ENCODE measurements at places on chromosomes 13 and 19.

GRCh38 chr13:33349986-33350826 lies 64.7 kb upstream of the STARD13 start:
- DNase-seq, result no peak

DNA sequence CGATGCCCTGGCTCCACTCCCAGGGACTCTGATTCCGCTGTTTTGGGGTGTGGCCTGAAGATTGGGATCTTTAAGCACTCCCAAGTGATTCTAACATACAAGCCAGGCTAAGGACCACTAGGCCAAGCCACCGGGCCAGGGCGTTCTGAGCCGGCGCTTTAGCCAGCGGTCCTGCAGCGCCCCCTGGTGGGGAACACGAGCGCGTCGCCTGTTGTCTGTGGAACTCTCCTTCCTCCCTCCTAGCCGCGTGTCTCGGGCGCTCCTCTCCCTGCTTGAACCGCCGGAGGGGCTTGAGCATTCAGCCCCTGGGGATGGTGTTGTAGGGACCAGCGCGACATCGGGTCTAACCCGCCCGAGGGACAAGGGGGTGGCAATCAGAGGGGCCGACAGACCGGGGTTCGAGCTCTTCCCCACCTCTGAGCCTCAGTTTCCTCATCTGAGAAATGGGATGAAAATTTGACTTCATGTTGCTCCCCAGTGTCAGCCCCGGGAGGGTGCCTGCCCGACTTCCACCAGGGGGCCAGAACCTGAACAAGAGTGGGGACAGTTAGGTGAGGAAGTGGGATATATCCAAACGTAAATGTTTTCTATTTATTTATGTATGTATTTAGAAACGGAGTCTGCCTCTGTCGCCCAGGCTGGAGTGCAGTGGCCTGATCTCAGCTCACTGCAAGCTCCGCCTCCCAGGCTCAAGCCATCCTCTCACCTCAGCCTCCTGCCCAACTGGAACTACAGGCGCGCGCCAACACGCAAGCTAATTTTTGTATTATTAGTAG lies 18.0 kb upstream of the PNMA8B start:
- peak; percentile 84 for DNase-seq

DNA sequence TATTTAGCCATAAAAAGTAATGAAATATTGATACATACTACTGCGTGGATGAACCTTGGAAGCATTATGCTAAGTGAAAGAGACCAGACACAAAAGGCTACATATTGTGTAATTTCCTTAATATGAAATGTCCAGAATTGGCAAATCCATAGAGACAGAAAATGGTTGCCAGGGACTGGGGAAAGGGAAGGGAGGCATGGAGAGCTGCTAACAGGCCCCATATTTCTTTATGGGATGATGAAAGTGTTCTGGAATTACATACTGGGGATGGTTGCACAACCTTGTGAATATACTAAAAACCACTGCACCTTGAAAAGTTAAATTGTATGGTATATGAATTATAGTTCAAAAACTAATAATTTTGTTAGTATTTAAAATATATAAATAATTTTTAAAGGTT lies 3.6 kb downstream of the IFT88 start:
- no peak for DNase-seq

DNA sequence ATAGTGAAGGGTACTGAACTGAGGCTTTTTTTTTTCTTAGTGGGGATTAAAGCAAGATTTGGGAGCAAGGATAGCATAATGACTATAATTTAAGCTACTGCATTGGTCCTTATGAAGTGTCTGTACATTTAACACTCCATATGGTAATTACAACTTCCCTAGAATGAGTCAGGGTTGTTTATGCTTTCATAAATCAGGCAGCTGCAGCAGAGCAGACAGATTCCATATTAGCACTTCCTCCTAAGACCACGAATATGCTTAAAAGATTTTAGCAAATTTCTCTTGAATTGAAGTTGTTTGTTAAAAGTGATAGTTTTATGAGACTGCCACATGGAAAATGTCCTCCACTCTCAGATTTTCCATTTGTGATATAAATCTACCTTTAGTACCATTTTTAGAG lies 401.1 kb upstream of the SPRY2 start:
- no peak for DNase-seq

DNA sequence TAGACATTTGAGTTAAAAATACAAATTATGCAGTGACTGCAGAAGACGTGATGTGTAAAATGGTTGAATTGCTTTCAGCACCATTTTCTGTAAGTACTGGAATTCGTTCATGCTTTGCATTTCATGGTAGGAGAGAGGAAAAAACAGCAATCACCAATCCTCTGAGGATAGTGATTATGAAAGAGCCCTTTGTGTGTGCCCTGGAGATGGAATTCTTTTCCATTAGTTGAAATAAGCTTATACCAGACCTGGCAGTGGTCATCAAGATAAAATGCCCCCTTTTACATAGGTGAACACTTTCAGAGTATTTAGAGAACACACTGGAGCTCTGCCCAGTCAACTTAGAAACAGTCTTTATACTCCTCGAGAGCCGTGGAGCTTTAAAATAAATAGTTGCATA lies 1.7 kb downstream of the CNMD start:
- DNase-seq, result no peak

DNA sequence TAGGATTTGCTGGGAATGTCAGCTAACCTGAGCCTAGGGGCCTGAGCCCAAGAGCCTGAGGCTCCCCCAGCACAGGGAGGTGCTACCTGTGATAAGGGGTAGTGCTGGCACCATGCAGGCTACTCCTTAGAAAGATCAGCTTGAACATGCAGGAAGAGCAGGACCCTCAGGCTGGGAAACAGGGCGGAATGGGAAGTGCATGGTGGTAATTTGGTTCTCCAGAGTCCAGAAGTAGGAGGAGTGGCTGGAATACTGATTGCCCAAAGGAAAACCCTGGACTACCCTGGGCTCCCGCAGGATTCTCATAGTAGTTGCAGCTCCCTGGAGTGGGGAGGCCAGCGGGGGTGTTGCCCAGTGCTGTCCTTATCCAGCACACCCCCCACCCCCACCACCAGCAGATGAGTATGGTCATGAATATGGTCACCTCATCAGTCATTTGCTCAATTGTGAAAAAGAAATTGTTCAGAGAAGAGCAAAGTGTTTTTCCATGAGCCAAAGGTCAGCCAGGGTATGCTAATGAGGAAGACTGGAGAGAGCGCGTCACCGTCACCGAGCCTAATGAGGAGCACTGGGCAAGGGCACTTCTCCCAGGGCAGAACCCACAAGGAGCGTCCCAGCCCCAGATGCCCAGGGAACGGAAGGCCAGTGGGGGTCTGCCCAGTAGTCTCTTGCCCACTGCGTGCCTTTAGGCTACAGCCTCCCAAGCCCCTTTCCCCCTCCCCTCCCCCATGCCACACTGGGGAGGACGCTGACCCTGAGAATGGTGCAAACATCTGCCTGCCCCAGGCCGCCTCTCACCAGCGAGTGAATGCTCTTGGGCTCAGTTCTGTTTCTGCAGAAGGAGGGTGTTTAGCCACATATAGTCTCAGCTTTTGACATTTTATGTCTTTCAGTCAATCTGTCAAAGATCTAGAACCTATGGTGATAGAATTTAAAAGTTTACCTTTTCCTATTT lies 5.3 kb downstream of the SLC25A15 start:
- DNase-seq, result no peak

DNA sequence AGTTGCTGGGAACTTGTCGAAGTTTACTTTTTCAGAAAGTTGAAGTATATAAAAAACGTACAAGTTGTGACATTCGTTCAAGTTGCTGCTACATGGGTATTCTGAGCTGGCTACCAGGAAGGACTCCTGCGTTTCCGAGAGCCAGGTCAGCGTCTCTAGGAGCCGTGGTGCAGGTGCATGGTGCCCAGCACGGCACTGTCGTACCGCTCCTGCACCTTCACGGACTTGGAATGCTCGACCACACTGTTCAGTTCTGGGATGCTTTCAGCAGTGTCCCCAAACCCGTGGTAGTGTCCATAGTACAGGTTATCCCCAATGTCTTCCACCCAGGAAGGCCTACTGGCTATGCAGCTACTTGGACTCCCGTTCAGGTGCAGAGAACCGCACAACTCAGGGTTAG lies 35.4 kb downstream of the ANKRD10 start:
- no peak for DNase-seq

DNA sequence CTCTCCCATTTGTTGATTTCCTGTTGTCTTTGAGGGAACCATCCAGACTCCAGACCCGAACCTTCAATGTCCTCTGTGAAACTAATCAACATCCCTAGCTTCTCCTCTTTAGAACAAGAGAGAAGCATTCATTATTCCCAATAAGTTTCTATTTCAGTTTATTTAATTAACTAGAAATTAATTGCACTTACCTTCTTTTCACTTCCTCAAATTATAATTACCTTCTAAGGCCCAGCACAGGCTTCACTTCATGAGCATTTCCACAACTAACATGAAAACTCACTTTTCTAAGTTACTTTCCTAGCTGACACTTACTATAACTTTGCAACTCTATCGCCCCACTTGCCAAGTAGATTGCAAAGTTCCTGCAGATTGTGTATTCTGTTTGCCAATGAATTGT lies 71.6 kb upstream of the HTR2A start:
- DNase-seq, result no peak

DNA sequence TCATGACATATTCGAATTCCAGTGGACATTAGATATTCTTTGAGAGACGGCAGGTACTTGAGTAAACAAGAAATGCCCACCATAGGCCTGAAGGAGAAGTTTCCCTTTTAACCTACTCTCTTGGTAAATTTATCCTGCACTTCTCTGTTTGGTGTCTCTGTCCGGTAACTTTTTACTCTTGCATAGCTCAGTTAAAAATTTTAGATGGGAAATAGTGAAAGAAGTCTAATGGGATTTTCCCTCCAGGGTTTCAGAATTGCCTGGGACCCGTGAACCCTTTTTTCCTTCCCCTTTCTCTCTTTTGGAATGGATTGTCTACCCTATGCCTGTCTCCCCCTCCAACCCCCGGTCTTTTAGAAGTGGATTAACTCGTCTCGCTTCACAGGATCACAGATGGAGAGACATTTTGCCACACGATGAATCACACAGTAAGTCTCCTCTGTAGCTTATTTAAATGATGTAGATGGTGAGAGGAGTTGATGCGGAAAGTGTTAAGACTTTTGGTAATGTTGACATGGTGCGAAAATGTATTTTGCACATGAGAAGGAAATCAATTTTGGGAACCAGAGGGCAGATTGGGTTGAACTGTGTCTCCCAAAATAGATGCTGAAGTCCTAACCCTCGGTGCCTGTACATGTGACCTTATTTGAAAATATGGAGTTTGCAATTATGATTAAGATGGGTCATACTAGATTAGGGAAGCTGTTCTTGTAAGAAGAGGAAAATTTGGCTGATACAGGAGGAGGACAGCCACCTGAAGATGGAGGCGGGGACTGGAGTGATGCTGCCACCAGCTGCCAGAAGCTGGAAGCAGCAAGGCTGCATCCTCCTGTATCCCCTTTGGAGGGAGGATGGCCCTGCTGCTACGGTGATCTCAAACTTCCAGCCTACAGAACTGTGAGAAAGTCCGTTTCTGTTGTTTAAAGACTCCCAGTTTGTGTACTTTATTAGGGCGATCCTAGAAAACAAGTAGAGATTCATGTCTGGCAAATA lies 711 bp upstream of the MIPEP start:
- no peak for DNase-seq

DNA sequence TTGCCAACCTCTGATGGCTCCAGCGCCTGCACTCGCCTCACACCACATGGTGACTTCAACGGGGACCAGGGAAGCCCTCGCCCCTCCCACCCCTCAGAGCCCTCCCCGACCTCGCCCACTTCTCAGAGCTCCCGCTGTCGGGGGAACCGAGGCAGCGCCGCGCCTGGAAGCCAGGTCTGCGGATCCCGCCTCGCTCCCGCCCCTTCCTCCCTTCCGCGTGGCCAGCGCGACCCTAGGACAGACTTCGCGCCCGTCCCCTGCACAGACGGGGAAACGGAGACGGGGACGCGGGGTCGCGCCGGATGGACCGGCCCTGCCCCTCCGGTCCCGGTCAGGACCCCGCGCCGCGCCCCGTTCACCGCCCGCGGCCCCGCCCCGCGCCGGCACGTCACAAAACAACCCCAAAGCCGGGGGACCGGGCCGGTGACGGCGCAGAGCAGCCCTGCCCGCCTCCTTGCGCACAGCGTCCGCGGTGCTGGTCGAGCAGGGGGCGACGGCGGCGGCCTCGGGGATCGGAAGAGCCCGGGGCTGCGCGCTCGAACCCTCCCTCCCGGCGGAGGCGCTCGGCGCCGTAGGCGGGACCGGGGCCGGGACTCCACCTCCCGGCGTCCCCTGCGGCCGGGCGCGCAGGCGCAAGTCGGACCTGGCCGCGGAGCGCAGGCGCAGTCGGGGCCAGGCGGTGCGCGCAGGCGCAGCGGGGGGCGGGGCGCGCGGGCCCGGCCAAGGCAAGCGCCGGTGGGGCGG lies 379 bp upstream of the CDC34 start:
- DNase-seq, result peak; percentile 88

GRCh38 chr13:42594481-42595252 lies 20.7 kb downstream of the TNFSF11 start:
- peak; percentile 60 for DNase-seq

DNA sequence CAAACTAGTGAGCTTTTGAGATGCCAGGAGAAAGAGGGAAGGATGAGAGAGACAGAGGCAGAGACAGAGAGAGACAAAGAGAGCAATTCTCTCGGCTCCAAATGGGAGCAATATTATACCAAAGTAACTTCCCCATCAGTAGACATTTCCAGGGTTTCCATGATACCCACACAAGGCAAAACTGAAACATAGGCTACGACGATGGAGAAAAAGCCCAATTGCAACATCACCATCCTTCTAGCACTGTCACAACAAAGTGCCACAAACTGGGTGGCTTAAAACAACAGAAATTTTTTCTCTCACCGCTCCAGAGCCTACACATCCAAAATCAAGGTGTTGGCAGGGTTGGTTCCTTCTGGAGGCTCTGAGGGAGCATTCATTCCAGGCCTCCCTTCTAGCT lies 81.4 kb downstream of the KCTD12 start:
- no peak for DNase-seq

DNA sequence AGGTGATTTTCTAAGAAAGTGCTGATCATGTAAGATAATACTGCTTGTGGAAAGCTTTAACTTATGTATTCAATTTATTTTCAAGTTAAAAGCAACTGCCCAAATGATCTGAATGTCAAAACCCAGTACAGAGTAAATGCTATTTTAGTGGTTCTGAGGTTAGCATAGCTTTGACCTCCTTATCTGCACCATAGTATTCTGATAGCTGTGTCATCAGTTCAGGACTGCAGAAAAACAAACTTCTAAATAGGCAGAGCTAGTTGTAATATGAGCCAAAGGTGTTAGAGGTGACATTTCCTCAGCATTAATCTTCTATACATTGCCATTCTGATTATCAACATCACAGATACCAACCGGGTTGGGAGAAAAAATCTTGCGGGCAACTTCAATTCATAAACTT lies 758.7 kb downstream of the SLITRK5 start:
- no peak for DNase-seq

- DNase-seq, result peak; percentile 81
Measured at GRCh38 chr19:43594710-43595604, 977 bp downstream of the IRGQ start.

- DNase-seq, result peak; percentile 20
Measured at GRCh38 chr13:40969169-40969901, 49.8 kb downstream of the ELF1 start.

DNA sequence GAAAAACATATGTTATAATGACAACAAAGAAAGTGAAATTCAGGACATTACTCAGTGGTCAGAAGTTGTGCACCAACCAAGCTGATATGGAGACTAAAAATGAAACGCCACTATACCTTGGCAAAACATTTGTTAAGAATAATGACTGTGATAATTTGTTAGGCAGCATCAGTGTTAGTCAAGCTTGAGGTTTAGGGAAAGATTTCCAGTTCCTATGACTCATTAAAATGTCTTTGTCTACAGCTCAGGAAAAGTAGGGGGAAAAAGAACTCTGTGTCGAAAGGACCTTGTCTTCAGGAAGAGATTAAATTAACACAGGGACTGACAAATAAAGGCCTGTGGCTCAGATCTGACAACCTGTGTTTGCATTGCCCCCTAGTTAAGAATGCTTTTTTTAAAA lies 764.1 kb upstream of the SLITRK6 start:
- DNase-seq, result no peak

- DNase-seq, result peak; percentile 26
Measured at GRCh38 chr19:44512326-44513298, 12.3 kb upstream of the ZNF180 start.

Measured in activated T-cell treated with anti-CD3 and anti-CD28 coated beads, Interleukin-2, amount 50 U/mL, for 72 hours (primary cell).